ENCODE measurements at places on chromosomes 3 and 15. TPM values are rescaled to one million over a fixed set of nuclear protein-coding genes. Genes with fewer than 3 reads are reported as not detected.

FBXO40 gene
- not detected for total RNA-seq

PPIP5K1 gene
- total RNA-seq, result 36.8 TPM

IL5RA gene
- total RNA-seq, result 0.64 TPM

THSD4 gene
- total RNA-seq, result not detected

TNNC1 gene
- 3.2 TPM for total RNA-seq

MRAS gene
- 0.69 TPM for total RNA-seq

SMCO1 gene
- total RNA-seq, result not detected

SEMA3F gene
- total RNA-seq, result not detected

IL17RB gene
- 0.42 TPM for total RNA-seq

CAMP gene
- total RNA-seq, result not detected

GPR87 gene
- total RNA-seq, result not detected

VGLL3 gene
- total RNA-seq, result not detected

CPNE9 gene
- not detected for total RNA-seq

ZNF148 gene
- total RNA-seq, result 55.4 TPM

MAP2K5 gene
- 25.8 TPM for total RNA-seq

MESD gene
- total RNA-seq, result 28.0 TPM

WNT5A gene
- not detected for total RNA-seq

FSIP1 gene
- 0.75 TPM for total RNA-seq

MKRN2OS gene
- not detected for total RNA-seq

HRG gene
- total RNA-seq, result not detected

PLSCR5 gene
- not detected for total RNA-seq

ACKR2 gene
- 3.7 TPM for total RNA-seq

TRNT1 gene
- 33.9 TPM for total RNA-seq

SPESP1 gene
- total RNA-seq, result 0.50 TPM

KBTBD8 gene
- 6.2 TPM for total RNA-seq
